CD4-positive, alpha-beta T cell treated with Interleukin-4 for 4 hours (primary cell): ENCODE measurements at places on chromosomes 1 and 21.

DNA sequence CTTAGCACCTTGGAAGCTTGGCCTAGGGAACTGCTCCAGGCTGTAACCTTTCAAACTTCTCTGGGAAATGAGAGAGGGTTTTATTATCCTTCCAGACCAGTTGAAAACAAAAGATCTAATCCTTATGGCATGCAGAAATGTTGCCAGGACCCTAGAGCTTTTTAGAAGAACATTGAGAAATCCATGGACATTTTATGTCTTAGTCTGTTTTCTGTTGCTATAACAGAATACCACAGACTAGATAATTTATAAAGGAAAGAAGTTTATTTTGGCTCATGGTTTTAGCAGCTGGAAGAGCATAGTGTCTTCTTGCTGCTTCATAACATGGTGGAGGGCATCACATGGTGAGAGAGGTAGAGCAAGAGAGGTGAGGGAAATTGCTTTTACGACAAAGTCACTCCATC is 25.8 kb downstream of the OSBPL9 start:
- no peak for DNase-seq

DNA sequence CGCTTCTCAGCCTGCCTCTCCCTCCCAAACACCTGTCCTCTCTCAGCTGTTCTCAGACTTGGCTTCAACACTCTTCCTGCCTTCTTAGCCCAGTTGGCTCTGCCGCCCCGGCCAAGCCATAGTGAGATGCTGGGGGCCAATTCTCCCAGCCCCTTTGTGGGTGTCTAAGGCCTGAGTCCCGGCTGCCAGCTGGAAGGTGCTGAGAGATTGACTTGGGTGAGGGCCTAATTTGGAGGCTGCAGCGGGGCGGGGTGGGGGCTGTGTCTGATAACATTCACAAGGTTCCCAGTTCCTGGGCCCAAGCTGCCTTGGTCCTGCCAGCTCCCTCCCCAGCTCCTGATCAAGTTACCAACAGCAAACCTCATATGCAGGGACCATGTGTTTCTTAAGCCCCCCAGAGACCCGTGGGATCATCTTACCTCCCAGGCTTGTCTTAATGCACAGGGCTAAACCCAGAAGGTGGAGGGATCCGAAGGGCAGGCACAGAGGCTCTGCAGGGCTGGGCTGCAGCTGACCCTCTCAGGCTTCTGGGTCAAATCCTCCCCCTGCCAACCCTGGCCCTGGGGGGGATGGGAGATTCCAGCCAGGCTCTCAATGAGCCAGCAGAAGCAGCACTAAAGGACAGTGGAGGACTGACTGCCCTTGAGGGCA is 9.8 kb downstream of the INKA2 start:
- DNase-seq: no peak

DNA sequence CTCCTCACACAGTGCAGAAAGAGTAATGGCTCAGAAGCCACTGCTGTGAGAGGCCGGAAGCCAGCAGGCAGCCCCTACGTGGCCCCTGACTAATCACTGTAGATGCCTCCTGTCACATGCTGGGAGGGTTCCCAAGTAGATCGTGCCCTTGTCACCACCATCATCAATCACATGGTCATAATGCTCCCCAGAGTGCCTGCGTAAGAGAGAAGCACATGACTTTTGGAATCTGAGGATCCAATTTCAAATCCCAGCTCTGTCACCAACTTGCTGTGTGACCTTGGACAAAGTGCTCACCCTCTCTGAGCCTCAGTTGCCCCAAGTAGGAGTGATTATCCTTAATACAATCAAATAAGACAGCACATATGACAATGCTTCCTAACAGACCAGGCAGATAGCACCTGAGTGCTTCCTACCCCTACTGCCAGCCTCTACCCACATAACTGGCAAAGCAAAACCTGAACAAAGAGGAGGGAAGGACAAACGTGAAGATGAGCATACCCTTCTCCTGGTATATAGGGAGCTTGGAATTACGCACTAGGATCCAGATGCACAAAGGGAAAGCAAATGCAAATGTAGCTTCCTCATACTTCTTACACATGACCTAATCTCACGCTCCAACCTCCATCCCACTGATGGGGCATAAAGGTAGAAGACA is 65.7 kb downstream of the SDC3 start:
- no peak for DNase-seq

DNA sequence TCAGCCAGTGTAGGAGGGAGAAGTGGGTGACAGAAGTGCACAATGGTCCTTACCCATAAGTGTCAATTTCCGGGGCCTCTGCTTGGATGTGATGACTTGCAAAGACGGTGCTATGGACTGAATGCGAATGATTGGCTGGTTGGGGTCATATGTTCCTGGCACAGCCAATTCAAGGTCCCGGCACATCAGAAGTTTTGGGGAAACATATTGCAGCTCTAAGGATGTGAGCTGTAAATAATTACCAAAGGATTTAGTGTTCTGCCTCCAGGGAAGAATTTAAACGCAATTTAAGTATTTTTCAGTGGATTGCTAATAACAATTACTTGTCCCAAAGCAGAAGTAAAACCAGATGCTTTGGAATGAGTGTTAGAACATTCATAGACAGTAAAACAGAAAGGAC is 26.9 kb upstream of the EXOSC10 start:
- no peak for DNase-seq

GRCh38 chr1:26945728-26946127 is 14.5 kb downstream of the KDF1 start:
- DNase-seq: no peak

DNA sequence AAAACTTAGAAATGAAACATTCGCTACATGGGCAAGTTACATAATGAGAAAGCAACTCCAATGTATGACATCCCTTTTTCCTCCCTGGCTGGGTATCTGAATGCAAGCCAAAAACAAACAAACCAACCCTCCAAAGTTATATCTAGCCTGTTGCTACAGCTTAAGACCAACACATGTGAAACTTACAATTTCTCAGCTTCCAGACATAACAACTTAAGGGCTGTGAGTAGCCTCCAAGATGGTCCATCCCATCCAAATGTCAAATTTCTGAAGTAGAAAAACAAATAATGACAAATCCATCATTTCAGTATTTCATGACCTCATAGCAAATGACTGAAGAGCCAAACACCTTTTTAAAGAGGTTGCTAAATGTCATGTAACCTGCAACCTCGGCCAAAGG is 19.9 kb downstream of the SETD4 start:
- no peak for DNase-seq

- DNase-seq: no peak
These were observed 14.1 kb downstream of the DPYD start for GRCh38 chr1:97906567-97907241.

GRCh38 chr1:20962576-20963258 is 175.6 kb upstream of the HP1BP3 start:
- DNase-seq: no peak

DNA sequence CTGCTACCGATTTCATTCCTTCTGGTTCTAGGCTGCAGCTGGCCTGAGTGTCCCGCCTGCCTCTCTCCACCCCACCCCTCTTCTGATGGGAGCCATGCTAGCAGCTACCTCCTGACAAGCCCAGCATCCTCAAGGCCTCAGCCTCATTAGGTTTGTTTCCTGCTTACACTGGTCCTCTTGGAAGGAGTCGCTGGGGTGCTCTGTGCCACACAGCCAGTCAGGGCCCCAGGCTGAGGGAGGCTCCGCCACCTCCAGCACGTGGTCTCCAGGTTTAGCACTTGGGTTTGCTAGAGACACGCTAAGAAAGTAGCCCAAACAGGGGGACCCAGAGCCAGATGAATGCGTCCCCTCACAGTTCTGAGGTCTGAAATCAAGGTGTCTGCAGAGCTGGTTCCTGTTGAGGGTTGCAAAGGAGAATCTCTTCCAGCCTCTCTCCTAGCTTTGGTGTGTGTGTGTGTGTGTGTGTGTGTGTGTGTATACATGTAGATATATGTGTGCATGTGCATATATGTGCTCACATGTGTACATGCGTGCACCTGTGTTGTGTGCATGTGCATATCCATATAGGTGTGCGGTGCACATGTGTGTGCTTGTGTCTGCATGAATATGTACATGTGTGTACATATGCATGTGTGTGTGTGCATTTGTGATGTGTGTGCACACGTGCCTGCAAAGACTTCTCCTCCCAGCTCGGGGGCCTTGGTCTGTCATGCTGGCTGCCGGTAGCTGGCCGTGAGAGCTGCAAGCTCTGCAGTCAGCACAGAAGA is 301.1 kb upstream of the AJAP1 start:
- DNase-seq: no peak

GRCh38 chr1:17661546-17662157 is 93.5 kb upstream of the ACTL8 start:
- peak; percentile 8 for DNase-seq

DNA sequence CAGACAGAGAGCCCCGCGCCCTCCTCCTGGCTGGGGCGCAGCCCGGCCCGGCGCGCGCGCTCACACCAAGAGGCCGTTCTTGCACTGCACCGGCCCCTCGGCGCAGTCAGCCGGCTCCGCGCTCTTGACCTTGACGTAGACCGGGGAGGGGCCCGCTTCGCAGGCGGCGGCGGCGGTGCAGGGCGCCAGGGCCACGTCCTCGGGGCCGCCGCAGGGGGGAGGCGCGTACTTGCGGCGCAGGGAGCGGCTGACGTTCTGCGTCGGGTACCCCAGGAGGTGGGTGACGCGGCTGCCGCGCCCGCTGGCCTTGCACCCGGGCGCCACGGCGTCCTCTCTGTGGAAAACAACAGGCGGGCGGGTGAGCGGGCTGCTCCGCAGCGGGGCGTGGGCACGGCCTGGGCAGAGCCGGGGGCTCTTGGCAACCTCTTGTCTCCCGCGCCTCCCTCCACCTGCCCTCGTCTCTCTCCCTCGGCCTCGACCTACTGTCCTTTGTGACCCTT is 7.7 kb downstream of the VSIG8 start:
- DNase-seq: peak; percentile 78

DNA sequence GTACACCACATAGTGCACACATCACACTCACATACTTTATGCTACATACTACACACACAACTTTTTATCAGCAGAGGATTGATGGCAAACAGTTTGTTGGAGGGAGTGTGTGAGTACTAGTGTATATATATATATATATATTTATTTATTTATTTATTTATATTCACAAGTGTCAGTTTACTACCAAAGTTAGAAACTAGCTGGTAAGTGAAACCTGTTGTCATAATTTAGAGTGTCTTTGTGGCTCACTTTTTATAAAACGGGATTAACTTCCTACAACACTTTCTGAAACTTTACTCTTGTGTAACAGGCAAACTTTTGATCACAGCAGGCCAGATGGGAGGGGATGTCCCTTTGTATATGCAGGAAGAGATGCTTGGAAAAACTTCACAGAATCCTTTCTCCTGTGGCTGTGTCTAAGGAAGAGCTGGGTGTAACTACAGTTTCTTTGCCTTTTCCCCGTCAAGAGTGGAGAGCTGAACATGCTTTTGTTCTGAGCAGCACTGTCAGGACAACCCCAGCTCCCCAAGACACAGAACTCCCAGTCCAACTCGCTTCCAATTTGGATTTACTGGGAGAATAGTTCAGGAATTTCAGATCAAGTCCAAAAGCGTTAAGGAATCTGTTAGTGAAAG is 1.9 kb upstream of the SAMD13 start:
- DNase-seq: no peak

DNA sequence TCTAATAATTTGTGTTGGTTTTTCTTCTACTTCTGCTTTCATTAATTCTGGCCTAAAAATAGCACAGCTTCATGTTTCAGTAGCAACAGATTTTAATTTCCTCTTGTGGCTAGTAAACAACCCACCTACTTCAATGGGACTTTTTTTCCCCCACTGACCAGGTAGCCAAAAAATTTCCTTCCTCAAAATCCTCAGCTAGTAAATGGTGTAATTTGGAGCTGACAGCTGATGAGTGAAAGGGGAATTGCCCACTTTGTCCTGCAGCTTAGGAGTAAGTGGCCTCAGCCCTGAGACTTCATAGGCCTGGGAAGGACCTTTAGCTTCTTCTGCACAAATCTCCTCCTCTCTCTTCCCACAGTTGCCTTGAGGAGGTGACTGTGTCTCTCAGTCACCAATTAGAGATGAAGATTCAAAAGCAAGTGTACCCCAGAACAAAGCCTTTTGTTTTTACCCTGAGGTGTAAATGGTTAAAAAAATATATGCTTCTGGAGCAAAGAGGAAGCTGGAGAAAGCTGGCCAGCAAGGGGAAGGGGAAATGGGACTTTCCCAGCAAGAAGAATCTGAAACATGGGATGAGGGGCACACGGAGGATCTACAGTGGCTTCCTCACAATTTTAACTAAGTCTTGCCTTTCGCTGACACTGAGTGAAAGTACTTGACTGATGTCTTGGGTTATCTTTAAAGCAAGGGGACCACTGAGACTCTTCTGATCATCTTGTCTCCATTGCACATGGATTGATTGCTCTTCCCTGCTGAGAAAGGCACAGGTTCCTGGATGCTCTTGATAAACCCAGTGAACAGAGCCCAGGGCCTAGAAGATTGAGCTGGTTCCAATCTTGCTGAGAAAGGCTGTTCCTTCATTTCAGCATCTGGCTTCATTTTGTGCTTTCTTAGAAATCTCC is 35.8 kb upstream of the VCAM1 start:
- no peak for DNase-seq

DNA sequence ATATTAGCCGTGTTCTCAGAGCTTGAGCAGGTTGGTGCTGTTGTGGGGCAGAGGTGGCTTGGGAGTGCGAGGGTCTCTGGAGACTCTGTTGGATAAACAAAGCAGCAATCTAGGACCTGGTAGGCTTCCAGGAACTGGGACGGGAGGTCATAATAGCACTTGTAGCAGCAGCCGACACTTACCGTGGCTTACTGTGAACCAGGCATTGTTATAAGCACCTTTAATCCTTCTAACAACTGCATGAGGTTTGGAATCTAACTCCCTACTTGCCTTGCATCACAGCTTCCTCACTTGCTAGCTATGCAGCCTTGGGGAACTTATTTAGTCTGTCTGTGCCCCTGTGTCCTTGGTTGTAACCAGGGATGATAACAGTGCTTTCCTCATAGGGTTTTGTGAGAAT is 94.9 kb downstream of the NAV1 start:
- no peak for DNase-seq

DNA sequence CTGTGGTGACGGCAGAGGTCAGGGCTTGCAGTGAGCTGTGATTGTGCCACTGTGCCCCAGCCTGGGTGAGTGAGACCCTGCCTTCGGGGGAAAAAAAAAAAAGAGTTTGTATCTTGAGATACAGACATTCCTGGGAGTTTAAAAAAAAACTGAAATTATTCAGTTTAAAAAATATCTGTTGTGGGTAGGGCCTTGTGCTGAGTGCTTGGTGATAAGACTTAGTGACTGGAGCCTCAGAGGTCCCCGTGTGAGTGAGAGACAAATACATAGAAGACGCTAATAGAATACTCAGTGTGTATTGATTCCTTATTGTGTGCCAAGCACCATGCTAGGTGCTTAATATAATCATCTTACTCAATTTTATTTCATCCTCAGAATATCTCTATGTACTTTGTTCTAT is 22.7 kb downstream of the DDI2 start:
- no peak for DNase-seq
